ENCODE measurements at places on chromosomes 5 and 9.

DNA sequence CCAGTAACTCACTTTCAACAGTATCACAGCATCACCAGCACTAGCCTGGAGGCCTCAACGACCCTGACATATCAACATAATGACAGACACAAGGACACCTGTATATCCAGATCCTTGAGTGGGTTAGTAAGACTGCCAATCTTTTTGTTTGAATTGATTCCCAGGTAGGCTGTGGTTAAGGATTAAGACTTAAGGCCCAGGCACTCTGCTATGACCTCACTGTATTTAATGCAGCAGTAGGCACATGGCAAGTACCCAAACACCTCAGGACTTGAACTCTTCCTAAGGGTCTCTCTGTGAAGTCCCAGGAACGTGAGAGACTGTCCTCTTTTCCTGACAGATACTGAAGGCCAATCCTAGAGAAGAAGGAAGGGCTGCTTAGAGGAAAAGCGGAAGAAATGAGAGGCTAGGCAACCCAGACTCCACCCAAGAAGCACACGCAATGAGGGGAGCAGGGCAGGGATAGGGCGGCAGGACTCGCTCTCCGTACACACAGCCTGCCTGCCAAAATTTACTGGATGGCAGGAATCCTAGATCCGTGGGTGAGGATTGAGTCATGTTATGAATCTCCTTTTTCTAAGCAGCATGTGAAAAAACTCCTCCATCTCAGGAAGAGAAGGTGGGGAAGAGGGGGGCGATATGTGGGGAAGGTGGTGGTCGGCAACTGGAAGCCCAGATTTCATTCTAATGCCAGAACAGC is 93.4 kb downstream of the SIL1 start:
- peak; percentile 74 for DNase-seq

DNA sequence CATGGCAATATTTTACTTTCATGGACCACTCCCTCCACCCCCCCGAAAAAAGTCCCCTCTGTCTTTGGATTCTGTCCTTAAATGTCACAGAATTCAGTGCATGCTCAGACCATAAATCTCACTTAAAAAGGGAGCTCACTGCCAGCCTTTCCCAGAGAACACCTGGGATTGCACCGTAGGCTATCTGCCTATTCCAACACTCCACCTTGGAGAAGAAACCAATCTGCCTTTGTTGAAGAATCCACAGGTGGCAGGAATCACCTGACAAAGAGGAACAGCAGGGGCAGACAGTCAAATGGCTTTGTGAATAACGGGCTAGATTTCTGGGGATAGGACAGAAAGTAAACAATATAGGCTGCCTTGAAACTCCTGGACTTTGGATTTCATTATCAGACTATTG is 306.7 kb upstream of the BRINP1 start:
- no peak for DNase-seq

DNA sequence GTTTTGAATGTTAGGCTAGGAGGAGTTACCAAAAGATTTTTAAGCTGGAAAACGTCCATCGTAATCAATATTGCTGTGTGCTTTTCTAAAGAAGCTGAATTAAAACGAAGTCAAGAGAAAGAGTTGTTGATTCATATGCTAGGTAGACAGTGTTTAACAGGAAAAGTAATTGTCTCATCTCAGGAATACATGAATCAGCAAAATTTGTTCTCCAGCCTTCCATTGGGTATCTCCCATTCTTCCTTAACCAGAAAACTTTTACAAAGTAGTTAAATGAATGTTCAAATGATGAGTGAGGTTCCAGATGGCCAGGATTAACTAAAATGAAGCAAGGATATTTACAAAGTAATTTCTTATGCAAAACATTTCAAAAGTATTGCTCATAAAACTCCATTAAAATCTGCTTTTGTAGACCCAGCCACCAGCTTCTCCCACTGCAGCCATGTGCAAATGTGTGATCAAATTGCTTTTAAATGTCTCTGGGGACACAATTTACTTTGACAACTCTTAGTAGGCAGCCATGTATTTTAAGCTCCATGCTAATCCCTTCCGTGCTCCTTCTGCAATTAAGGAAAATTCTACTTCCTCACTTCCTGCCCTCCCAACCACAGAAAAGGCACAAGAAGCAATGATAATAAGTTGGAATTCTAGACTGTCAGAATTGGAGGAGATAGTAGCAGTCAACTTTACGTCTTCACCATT is 121.2 kb downstream of the HTR4 start:
- DNase-seq = no peak

DNA sequence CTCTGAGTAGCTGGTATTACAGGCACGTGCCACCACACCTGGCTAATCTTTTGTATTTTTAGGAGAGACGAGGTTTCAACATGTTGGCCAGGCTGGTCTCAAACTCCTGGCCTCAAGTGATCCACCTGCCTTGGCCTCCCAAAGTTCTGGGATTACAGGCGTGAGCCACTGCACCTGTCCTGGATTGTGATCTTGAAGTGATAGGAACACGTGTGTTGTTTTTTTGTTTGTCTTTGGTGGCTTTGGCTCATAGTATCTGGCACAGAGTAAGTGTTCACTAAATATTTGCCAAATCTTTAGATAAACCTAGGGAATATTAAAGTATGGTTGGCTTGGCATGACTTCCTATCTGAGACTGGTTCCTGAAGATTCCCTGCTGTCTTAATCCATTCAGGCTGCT is 172.7 kb downstream of the ARHGAP26 start:
- no peak for DNase-seq
